ENCODE measurements at places on chromosomes 5 and 9. TPM values are rescaled to one million over a fixed set of nuclear protein-coding genes. Genes with fewer than 3 reads are reported as not detected.

GRCh38 chr5:132464156-132464939 is 26.2 kb downstream of the IRF1 start:
- no peak for DNase-seq

GRCh38 chr5:126443374-126443851 is 20.2 kb downstream of the GRAMD2B start:
- DNase-seq, result no peak

GRCh38 chr9:125239631-125240597 is 1.2 kb downstream of the HSPA5 start:
- DNase-seq, result peak; percentile 20

Gene CCIN
- total RNA-seq, result 0.68 TPM
